ENCODE measurements at places on chromosomes 12 and 14.

- H3K4me3 ChIP-seq = no peak overlapping the region
- H3K4me1 ChIP-seq = no peaks in the 10 kb centered on the region
- no peaks in the 10 kb centered on the region for H3K27me3 ChIP-seq
- DNase-seq = no peak
Measured at GRCh38 chr12:38838056-38838850, 67.1 kb downstream of the CPNE8 start.

GRCh38 chr12:25839470-25839869, 119.0 kb upstream of the RASSF8 start:
- peaks cover 5% of the 10 kb centered on the region for H3K4me1 ChIP-seq
- peaks cover 2% of the 10 kb centered on the region for H3K27me3 ChIP-seq
- no peak overlapping the region for H3K27ac ChIP-seq
- DNase-seq = no peak
- H3K4me3 ChIP-seq = no peak overlapping the region

DNA sequence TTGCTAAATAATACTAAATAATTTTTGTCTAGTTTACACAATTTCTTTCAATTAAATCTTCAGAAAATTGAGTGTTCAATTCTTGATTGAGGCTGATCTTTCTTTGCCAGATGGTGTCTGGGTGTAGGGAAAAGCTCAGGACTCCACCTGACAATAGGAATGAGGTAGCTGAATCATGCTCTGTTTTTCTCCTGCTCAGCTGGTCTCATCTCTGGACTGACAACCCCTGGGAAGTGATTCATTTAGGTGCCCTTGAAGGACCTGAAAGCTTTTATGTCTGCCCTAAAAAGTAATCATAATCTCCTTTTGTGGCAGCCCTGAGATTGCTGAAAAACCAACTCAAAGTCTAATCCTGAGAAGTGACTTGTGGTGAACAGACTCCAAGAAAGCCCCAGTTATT, 255.4 kb downstream of the ETNK1 start:
- no peak for DNase-seq
- no peaks in the 10 kb centered on the region for H3K27me3 ChIP-seq
- no peaks in the 10 kb centered on the region for H3K4me1 ChIP-seq
- H3K27ac ChIP-seq = no peak overlapping the region
- no peaks in the 10 kb centered on the region for H3K36me3 ChIP-seq

- H3K4me1 ChIP-seq = peaks cover 2% of the 10 kb centered on the region
- H3K4me3 ChIP-seq = no peak overlapping the region
- no peaks in the 10 kb centered on the region for H3K36me3 ChIP-seq
- DNase-seq = no peak
- no peak overlapping the region for H3K27ac ChIP-seq
- peaks cover 76% of the 10 kb centered on the region for H3K27me3 ChIP-seq
Measured at GRCh38 chr14:36585100-36585499, 2.7 kb upstream of the NKX2-8 start.

DNA sequence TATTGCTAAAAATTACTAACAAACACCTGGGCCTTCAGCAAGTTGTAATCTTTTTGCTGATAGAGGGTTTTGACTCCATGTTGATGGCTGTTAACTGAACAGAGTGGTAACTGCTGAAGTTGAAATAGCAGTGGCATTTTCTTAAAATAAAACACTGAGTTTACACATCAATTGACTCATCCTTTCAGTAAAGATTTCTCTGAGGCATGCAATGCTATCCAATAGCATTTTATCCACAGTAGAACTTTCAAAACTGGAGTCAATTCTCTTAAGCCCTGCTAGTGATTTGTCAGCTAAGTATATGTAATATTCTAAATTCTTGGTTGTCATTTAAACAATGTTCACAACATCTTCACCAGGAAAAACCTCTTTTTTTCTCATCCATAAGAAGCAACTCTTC, 59.5 kb downstream of the CMAS start:
- no peak overlapping the region for H3K4me3 ChIP-seq
- H3K36me3 ChIP-seq = no peaks in the 10 kb centered on the region
- H3K27ac ChIP-seq = no peak overlapping the region
- H3K27me3 ChIP-seq = no peaks in the 10 kb centered on the region
- H3K4me1 ChIP-seq = peaks cover 36% of the 10 kb centered on the region
- DNase-seq = no peak

DNA sequence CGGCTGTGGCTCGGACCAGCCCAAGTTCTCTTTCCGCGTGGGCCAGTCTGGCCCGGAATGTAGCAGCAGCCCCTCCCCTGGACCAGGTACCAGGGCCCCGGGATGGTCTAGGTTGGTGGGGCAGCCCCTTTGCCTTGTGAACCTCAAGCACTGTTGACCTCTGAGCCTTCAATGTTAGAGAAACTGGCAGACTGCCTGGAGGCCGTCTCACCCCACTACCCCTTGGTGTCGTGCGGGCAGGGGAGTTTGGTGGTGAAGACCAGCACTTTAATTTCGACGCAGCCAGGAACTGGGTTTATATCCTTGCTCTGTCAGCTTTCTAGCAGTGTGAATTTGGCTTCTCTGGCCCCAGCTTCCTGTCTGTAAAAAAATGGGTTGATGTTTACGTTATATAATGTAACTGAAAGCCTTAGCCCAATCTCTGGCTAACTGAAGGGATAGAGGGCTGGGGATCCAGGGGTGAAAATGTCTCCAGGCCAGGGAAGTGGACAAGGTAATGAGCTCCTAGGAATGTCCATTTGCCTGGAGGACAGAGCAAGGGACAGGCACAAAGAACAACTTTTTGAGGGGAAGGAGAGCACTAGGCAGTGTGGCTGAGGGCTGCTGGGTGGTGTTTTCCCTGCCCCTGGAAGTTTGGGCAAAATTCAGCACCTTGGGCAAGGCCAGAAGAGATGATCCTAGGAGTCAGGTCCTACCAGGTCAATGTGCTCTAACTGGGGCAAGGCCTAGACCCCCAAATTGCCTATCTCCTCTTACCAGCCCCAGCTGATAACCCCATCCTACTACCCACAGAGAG, 11.4 kb downstream of the MCRS1 start:
- DNase-seq = no peak
- H3K27ac ChIP-seq = no peak overlapping the region
- H3K4me1 ChIP-seq = peaks cover 5% of the 10 kb centered on the region
- H3K36me3 ChIP-seq = peaks cover 15% of the 10 kb centered on the region
- H3K27me3 ChIP-seq = no peaks in the 10 kb centered on the region

DNA sequence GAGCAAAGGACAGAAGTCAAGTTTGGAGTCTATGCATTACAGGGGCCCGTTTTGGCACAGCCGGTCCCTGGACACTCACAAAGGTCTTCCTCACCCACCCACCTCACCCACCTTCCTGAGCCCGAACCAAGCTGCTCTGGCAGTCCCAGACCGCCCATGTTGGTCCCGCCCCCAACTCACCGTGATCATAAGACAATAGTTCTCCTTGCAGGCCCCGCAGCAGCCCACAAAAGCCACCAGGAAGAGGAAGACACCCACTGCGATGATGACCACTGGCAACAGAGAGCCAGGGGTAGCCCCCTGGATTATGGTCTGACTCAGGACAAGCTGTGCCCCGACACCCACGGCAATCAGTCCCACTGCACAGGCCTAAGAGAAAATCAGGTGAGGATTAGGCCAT, 1.8 kb downstream of the CD63 start:
- H3K4me1 ChIP-seq = peaks cover 29% of the 10 kb centered on the region
- peak overlapping the region; percentile 38 for H3K27ac ChIP-seq
- peaks cover 2% of the 10 kb centered on the region for H3K36me3 ChIP-seq
- peak overlapping the region; percentile 61 for H3K4me3 ChIP-seq
- DNase-seq = no peak
- H3K27me3 ChIP-seq = no peaks in the 10 kb centered on the region

- peaks cover 14% of the 10 kb centered on the region for H3K4me1 ChIP-seq
- no peaks in the 10 kb centered on the region for H3K27me3 ChIP-seq
Measured at GRCh38 chr12:11886339-11886738, 184.4 kb upstream of the BCL2L14 start.

GRCh38 chr12:99567072-99567471, 80.5 kb upstream of the GARIN6 start:
- no peaks in the 10 kb centered on the region for H3K4me1 ChIP-seq
- H3K36me3 ChIP-seq = no peaks in the 10 kb centered on the region
- no peaks in the 10 kb centered on the region for H3K27me3 ChIP-seq
- DNase-seq = no peak
- H3K27ac ChIP-seq = no peak overlapping the region

DNA sequence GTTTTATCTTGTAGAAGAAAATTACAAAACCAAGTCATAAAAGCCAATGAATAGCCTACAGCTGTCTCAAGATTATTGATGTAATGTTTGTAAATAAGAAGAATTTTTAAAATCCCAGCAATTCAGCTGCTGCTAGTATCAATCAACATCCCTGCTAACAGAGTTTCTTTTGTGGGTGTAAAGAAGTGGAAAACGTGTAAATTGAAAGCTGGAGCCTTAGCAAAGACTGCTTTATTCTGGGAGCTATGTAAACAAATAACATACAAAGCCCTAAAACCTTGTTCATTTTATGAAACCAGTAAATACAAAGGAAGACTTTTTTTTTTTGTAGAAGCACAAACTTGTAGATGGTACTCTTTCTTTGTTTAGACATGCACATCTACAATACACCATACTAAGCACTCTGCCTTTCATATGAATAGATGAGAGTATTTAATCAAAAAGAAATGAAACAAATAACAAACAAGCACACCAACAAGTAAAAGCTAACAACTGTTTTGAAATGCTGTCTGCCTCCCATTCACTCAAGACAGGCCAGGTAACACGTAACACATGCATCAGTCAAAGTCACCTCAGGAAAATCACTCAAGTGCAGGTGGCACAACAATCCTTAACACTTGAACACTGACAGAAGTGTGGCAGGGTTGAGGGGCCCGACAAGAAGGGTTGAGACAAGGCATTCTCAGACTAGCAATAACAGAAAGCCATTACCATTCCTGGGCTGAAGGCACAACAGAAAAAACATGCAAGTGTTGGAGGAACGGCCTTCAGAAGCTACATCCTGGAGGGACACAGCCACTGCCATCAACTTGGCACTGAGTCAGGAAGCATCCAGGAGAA, 1364.0 kb upstream of the SEL1L start:
- no peaks in the 10 kb centered on the region for H3K4me1 ChIP-seq
- DNase-seq = no peak
- no peak overlapping the region for H3K4me3 ChIP-seq
- no peak overlapping the region for H3K27ac ChIP-seq
- H3K27me3 ChIP-seq = no peaks in the 10 kb centered on the region
- H3K36me3 ChIP-seq = no peaks in the 10 kb centered on the region

GRCh38 chr14:64468451-64468850, 3.2 kb downstream of the AKAP5 start:
- no peaks in the 10 kb centered on the region for H3K27me3 ChIP-seq
- H3K27ac ChIP-seq = no peak overlapping the region
- H3K4me1 ChIP-seq = peaks cover 42% of the 10 kb centered on the region
- DNase-seq = no peak
- no peak overlapping the region for H3K4me3 ChIP-seq
- H3K36me3 ChIP-seq = peaks cover 2% of the 10 kb centered on the region

GRCh38 chr12:106415134-106415533, 57.6 kb downstream of the POLR3B start:
- H3K4me3 ChIP-seq = no peak overlapping the region
- no peaks in the 10 kb centered on the region for H3K27me3 ChIP-seq
- H3K4me1 ChIP-seq = no peaks in the 10 kb centered on the region
- H3K27ac ChIP-seq = no peak overlapping the region

- peak overlapping the region; percentile 74 for H3K4me3 ChIP-seq
- H3K27me3 ChIP-seq = no peaks in the 10 kb centered on the region
- no peak for DNase-seq
- peaks cover 45% of the 10 kb centered on the region for H3K4me1 ChIP-seq
- H3K36me3 ChIP-seq = peaks cover 4% of the 10 kb centered on the region
Measured at GRCh38 chr12:6925540-6926279, 2.0 kb upstream of the ATN1 start.

GRCh38 chr12:68237078-68237477, 11.5 kb upstream of the IL26 start:
- H3K27me3 ChIP-seq = no peaks in the 10 kb centered on the region
- H3K4me1 ChIP-seq = peaks cover 52% of the 10 kb centered on the region
- H3K36me3 ChIP-seq = no peaks in the 10 kb centered on the region
- H3K4me3 ChIP-seq = peak overlapping the region; percentile 75

GRCh38 chr12:121718653-121719239, 6.2 kb downstream of the TMEM120B start:
- H3K4me1 ChIP-seq = peaks cover 8% of the 10 kb centered on the region
- peaks cover 6% of the 10 kb centered on the region for H3K36me3 ChIP-seq
- peak; percentile 12 for DNase-seq
- H3K27me3 ChIP-seq = no peaks in the 10 kb centered on the region

DNA sequence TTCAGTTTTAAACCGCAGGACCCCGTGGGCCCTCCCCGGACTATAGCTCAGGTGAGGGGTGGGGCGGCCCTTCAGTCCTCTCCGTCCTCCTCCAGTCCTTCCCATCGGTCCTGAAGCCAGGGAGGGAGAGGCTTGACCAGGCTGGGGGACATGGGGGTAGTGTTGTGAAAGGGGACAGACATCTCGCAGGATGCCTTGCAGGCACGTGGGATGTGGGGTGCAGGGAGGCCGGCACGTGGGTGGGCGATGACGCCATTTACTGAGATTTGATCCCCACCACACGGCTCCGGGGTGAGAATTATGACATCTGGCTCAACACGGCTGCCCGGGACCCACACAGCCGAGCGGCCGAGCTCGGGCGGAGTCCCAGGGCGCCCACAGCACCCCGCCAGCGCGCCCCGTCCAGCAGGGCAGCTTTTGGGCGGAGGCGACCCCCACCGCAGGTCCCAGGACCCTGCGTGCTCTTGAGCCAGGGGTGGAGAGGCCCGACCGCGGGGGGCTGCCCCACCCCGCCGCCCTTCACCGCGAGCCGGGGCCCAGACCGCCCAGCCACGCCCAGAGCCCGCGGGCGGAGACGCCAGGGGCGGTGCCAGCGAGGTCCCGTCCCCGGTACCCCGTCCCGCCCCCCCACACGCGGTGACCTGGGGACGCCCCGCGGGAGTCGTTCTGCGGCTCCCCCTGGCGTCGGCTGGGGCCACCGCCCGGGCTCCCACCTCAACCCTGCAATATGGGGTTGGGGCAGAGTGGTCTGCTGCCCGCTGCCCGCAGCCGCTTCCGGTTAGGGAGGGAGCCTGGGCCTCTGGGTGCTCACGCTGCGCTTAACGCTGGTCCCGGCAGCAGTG, 3.3 kb upstream of the EXOC3L4 start:
- no peaks in the 10 kb centered on the region for H3K36me3 ChIP-seq
- peaks cover 3% of the 10 kb centered on the region for H3K4me1 ChIP-seq
- H3K4me3 ChIP-seq = peak overlapping the region; percentile 29
- no peak overlapping the region for H3K27ac ChIP-seq
- H3K27me3 ChIP-seq = no peaks in the 10 kb centered on the region

DNA sequence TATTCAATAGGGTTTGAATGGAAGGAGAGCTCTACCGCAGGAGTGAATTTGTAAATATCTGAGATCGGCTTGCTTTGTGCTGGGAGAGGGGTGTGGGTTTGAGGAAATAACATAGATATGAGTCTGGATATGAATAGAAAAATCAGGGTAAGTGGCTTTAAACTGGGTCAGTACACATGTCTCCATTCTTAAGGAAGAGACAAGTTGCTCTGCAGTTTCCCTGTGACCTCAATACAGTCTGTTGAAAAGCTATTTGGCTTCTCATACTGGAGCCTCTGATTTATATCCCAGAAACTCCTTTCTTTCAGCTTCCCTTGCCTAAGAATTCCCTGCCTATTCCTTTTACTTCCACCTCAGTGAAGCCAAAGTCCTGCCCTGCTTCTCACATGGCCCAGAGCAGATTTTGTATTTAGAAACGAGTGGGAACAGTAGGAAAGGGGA, 153.5 kb upstream of the ATF7IP start:
- peaks cover 8% of the 10 kb centered on the region for H3K4me1 ChIP-seq
- no peaks in the 10 kb centered on the region for H3K27me3 ChIP-seq
- no peak overlapping the region for H3K27ac ChIP-seq
- no peaks in the 10 kb centered on the region for H3K36me3 ChIP-seq
- H3K4me3 ChIP-seq = no peak overlapping the region
